ENCODE measurements at places on chromosomes 7 and 10.
A peak's percentile ranks its signal among the peaks of the same experiment; 100 is the strongest.

GRCh38 chr7:153190452-153190851 is 430.9 kb downstream of the ACTR3B start:
- peak; percentile 51 for DNase-seq

- DNase-seq = no peak
Measured at GRCh38 chr7:143013893-143014292, 13.0 kb downstream of the OR9A2 start.

DNA sequence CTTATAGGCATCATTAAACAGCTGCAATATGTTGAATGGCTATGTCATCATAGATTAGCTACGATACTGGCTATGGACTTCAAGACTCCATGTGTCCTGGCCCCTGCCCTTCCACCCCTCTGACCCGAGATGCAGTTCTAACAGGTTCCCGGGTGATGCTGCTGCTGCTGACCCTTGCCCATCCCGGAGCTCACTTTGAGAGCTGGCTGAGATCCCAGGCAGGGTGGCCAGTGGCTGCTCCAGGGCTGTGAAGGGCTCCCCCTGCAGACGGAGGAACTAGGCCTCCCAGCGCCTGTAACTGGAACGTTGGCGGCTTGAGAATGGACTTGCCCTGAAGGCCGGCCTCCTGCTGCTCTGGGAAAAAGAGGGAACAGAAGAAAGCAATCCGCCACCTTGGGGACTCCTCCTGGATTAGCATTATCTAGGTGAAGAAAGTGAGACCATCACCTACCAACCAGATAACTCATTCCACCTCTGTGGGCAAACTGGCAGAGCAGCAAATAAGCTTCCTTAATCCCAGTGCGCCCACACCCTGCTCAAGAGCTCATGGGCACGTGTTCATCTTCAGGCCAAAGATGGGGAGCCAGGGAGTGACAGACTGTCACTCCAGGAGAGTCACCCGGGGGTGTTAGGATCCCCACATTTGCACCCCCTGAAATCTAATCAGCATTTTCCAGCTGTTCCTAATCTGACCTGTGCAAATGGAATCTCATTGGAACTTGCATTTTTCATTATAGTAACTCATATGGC is 56.8 kb downstream of the PARP12 start:
- peak; percentile 68 for DNase-seq

GRCh38 chr10:6721480-6721879 is 141.4 kb upstream of the PRKCQ start:
- DNase-seq = no peak

DNA sequence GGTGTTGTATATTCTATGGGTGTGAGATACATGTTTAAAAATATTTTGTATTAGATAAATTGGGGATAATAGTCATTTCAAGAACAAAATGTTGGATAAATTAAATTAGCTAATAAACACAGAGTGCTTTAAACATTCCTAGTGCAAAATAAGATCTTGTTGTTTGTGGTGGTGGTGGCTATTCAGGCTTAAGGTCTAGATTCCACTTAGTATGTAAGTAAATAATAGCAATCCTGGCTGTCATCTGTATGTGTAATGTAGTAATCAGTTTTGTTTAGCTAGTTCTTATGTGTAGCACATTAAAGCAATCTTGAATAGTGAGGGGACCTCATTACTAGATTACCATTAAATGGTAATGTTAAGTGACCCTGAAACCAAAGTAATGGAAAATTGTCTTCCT is 48.7 kb downstream of the KAT6B start:
- no peak for DNase-seq

DNA sequence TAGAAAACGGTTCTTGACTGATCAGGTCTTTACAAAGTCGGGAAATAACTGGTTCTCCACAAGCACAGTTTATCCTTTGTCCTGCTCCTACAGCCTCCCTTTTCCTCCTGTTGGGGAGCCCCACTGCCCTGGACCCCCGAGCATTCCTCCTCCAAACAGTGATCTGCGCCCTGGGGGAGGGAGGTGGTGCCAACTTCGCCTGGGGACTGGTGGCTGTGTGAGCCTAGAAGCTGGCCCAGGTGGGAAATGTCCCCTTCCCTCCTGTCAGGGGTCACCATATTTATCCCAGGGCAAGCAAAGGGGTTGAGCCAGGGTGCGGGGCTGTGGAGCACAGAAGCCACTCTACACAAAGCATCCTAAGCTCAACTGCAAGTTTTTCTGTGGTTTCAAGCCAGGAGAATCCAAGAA is 5.2 kb downstream of the HMX3 start:
- no peak for DNase-seq

DNA sequence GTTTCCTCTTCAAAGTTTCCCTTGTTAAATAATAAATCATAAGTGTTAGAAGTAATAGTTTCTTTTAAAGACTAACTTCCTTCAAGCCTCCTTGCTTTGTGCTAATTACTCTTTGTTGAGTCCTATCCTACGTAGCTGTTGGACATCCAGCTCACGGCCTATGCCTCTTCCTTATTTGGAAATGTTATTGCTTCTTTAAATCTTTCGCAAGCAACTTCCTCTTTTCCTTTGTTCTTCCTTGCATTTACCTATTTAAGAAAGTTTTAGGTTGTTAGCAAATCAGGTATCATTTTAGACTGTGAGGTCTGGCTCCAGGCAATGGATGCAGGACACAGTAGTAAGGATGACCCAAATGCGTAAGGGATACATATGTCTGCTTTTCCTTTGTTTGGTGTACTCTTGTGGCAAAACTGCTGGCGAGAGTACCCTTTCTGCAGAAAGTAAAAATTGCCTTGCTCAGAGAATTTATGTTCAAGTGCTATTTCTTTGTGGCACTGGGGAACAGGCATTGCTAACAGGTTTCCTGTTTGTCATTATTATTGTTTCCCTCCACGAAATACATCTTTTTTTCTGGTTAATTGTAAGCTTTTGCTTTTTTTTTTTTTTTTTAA is 110.5 kb downstream of the DYNC2I1 start:
- no peak for DNase-seq

DNA sequence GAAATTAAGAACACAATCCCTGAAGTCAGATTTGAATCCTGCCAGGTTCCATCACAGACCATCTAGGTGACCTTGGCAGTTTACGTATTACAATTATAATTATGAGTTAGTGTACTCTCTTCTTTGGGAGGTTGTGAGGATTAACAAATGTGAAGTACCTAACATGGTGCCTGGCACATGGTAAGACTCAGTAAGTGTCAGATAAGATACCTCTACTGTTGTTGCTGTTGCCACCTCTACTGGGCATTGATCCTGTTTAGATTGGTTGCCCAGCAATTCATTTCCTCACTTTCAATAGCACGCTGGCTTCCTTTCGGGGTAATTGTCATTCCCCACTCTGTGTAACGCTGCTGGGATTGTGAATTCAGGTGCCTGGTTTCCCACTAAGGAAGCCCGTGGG is 31.7 kb upstream of the HGF start:
- DNase-seq = no peak

- DNase-seq = peak; percentile 65
Measured at GRCh38 chr7:143305423-143306070, 10.4 kb upstream of the CLCN1 start.

DNA sequence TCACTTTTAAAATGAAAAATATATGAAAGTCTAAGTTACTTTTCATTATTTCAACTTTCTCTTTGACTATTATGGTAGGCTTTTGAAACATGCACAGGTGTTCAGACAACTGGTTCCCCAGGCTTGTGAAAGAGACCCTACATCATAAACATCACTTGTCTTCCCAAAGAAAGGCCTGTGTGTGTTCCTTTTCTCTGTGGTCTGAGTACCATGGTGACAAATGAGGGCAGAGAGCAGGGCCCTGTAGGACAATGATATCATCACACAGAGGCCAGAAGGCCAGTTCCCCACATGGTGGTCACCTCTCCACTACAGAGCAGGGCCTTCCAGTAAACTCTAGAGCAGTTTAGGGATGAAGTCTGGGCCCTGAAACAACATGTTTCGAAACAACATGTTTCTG is 288.8 kb downstream of the USP6NL start:
- no peak for DNase-seq

- DNase-seq = no peak
Measured at GRCh38 chr7:158488181-158488971, 99.2 kb downstream of the PTPRN2 start.

GRCh38 chr10:31774299-31774900 is 154.2 kb downstream of the ARHGAP12 start:
- DNase-seq = peak; percentile 91

GRCh38 chr7:32506266-32507054 is 11.2 kb downstream of the AVL9 start:
- DNase-seq = no peak

- DNase-seq = no peak
Measured at GRCh38 chr7:118281196-118281595, 56.7 kb downstream of the ANKRD7 start.

GRCh38 chr7:142835487-142835886 is 19.4 kb upstream of the EPHB6 start:
- no peak for DNase-seq

DNA sequence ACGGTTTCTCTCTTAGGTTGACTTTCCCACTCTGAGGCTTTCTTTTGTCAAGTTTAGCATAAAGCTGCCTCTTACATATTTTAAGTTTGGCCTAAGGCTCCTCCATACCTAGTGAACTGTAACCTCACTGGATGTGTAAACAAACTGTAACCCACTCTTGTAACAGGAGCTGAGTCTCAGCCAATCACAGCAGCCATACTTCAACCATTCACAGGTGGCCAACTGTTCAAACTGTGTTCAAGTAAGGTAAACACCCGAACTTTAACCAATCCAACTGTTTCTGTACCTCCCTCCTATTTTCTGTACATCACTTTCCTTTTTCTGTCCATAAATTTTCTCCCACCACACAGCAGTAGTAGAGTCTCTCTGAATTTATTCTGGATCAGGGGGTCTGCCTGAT is 7.7 kb upstream of the NRBF2 start:
- DNase-seq = no peak

DNA sequence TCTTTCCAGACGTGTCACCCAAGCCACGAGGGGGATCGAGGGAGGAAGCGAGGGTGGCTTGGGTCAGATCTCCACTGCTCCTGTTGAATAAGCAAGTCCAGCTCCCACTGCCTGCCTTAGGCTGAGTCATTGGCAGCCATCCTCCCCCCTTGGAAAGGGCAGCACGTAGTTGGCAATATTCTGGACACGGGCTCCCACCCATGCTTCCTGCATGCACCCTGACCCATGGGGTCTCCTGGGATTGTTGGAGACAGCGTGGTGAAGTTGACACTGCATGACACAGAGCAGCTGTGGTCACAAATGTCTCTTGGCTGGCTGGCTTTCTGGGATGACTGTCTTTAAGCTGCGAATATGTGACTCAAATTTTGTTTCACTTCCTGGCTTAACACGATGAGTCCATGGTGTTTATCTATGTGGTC is 11.2 kb downstream of the BTBD16 start:
- no peak for DNase-seq

DNA sequence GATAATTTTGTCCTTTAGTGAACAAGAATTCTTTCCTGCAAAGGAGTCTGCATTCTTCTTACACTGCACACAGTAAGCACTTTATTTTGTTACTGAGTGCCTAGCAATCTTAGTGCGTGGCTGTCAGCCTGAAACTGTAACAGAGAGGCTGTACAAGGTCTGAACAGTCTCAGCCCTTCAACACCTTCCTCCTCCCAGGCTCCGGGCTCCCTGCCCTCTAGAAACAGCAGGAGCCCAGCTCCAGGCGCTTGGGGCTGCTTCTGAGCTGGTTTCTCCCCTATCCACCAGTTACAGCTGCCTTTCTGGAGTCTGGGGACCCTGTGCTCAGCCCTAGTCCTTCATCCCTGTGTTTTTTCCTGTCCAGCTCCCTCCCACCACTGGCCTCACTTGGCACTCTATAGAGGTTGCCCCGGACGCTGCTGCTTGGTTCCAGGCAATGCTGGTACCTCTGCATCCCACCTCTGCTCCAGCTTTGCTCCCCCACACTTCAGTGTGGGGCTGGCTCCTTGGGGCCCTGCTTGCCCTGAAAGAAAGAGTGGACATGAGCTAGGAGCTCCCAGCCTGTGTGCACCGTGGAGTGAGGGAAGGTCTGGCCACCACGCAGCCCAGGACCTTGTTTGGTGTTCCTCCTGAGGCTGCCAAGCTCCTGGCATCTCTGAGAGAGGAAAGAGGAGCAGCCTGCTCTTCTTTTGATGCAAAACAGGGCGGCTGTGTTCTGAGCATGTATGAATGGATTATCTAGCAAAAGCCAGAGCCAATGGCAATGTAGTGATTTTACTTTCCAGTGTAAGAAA is 251.2 kb upstream of the GRB10 start:
- no peak for DNase-seq

DNA sequence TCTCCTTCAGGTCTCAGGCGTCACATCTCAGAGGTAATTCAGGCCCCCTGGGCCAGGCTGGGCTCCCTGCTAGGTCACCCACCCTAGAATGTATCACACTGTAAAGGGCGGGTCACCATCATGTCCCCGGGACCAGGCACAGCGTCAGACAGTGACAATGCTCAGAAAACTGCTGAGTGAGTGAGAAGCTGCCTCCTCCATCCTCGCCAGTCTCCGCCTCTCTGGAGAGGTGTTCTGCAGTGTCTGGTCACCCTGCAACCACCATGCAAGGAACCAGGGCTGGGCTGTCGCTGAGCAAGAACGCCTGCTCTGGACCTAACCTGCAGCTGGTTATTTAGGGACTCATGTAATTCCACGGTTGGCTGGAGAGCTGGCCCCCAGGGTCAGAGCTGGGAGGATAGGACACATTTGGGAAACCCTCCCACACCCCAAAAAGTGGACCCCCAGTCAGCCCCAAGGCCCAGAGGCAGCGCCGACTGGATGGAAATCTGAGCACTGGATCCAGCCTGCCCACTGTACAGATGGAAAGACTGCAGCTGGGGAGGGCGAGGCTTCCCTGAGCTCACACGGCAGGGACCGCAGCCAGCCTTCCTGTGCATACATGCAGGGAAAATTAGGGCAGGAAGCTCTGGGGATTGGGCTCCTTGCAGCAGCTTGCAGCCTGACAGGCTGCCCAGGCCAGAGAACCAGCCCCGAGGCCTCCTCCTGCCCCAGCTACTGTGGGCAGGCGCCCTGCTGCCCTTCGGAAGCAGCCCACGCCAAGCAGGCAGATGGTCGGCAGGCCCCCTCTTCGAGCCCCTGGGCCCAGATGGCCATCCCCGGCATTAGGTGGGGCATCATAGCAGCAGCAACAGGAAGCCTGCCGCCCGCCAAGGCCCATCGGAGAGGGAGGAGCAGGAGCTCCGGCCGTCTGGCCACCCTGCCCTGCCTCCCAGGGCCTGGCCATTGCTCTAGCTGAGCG is 105.4 kb upstream of the ZMIZ1 start:
- no peak for DNase-seq

DNA sequence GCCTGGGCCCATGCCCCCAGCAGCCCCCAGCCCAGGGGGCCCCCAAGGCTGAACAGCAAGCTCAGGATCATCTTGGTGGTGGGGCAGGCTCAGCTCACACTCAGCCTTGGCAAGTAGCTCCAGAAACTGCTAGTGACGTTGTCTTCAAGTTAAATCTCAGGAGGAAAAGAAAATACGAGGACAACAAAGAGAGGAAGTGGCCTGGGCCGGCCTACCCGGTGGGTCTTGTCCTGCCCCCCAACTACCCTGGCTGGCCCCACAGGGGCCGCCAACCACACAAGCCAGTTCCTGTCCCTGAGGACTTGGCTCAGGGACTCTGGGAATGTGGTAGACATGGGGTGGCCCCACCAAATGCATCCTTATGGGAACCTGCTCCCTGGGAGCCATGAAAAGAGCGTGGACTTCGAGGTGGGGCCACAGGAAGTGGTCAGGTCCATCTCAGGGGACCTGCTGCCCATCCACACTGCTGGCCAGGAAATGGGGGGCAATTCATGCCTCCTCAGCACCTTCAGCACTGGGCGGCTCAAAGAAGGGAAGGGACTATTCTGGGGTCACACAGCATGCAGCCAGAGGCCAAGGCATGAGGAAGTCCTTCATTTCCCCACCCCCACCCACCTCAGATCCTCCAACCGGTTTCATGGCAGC is at the start of gene MMRN2:
MMRN2 (minus strand) TSS at position 145 of the 645 bp plus-strand sequence; CDS start at position 71, 74 bp downstream.
- DNase-seq = no peak
